Stimulated activated CD8-positive, alpha-beta memory T cell treated with anti-CD3 and anti-CD28 coated beads, Interleukin-7, amount 100 ng/mL, for 4 hours (primary cell): ENCODE measurements at places on chromosomes 1 and 21.

- no peak for DNase-seq
Measured at GRCh38 chr1:31920956-31921355, 17.2 kb downstream of the PTP4A2 start.

GRCh38 chr1:100883963-100884362, 10.7 kb downstream of the EXTL2 start:
- no peak for DNase-seq

- DNase-seq = no peak
Measured at GRCh38 chr1:36387141-36387949, 1.6 kb upstream of the STK40 start.

GRCh38 chr1:90717665-90718410, 736 bp upstream of the BARHL2 start:
- DNase-seq = no peak

- DNase-seq = no peak
Measured at GRCh38 chr1:205186191-205186590, 25.3 kb downstream of the DSTYK start.

DNA sequence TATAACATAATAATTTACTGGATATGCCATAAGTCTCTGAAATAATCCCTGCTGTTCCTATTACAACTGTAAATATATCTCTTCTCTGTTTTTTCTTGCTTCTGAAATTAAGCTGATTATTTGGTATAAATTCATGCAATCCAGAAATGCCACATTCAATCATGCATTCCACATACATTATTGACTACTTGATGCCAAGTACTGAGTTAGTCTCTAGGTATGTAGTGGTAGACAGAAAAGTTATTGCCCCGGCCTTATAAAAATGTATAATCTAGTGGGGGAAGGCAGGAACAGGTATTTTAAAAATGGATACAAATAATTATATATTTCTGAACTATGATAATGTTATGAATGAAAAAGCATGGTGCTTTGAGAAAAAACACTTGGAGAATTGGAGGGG, 338.6 kb upstream of the SNX7 start:
- no peak for DNase-seq

DNA sequence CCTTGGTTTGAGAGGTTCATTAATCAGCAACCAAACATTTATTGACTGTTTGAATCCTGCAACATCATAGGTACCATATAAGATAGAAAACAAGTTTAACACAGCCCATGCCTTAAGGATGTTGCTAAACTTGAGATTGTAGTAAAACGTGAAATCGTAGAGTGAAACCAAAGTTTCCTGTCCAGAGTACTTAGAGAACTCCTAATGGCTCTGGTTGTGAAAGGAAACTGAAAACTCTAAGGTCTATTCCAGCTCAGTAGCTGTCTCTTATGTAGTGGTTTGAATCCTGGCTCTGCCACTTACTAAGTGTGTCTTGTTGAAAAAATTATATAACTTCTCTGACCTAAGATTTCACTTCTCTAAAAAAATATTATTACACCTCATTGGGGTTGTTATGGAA, 310.9 kb downstream of the NTNG1 start:
- no peak for DNase-seq

DNA sequence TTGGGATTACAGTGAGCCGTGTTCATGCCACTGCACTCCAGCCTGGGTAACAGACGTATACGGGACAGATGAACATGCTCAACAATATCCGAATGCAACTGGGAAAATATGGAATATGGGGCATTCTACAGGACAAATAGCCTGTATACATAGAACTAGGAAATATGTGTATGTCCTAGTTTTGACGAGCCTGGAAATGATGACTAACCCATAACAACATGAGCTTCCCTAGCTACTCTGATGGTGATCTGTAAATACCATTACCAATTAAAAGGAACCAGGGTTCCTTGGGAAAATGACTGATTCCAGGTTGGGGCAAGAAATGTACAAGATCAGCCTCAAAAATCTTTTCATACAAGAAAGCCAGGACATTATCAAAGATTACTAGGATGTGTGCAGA, 42.8 kb upstream of the ARTN start:
- DNase-seq = no peak

DNA sequence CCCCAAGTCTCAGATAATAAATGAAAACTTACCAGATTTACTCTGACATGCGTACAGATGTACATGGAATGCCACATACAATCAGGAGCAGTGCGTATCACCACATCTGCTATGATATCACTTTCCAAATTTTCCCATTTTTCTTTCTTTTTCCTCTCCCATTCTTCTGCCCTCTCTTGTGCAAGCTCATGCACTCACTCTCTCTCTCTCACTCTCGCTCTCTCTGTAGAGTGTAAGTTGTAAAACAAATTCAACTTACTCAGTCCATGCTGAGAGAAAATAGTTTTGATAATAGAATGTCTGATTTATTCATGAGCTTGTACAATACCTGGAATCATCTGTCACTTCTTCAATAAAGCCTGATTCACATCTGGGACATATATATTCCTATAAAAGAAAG, 35.3 kb downstream of the RNF115 start:
- no peak for DNase-seq

- no peak for DNase-seq
Measured at GRCh38 chr1:163036671-163037070, 32.5 kb upstream of the RGS4 start.

DNA sequence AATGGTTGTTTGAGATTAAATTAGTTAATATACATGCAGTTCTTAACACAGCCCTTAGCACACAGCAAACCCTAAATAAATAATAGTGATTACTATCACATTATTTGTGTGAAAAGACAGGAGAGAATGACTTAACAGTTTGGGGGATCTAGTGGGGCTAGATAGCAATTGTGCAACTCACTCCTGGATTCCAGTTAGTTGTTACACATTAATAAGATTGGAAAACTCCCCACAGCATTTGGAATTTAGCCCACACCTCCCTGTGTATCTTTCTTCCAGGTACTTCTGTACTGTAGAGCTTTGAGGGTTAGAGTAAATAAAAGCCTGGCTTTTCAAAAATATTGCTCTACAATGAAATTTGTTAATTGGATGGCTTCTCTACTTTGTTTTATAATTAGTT, 93.2 kb downstream of the KCTD3 start:
- no peak for DNase-seq

GRCh38 chr1:160834945-160835565, 27.6 kb downstream of the CD244 start:
- no peak for DNase-seq

GRCh38 chr1:112673592-112674439, 643 bp upstream of the MOV10 start:
- DNase-seq = no peak

DNA sequence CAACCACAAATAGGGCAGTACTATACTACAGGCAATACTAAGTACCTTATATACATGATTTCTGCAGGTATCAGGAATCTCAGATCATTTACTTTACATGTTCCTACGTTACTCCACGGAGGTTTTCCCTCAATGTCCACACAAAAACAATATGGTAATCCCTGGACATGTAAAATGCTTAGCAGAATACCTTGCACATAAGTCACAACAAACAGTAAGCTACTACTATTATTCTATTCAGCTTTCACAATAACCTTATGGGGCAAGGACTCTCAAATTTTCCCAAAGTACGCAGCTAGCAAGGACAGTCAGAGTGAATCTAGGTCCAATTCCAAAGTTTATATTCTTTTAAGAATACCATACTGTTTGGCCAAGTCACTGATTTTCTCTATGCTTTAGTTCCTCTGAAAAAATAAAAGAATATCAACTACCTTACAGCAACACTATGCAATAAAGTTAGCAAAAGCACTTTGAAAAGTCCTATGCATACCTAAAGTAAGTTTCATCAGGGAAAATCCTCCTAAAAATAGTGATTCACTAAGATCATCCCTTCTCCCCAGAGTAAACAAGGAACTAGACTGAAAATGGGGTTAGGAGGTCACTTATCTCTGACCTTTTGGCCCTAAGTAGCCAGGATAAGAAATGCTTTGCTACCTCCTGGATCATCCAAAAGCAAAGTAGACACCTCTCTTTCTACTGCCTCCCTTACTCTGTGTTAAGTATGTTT, 67.4 kb downstream of the LUZP1 start:
- DNase-seq = no peak

- no peak for DNase-seq
Measured at GRCh38 chr1:31564606-31564989, 11.7 kb upstream of the TINAGL1 start.

GRCh38 chr1:117658676-117659075, 52.8 kb downstream of the TENT5C start:
- DNase-seq = peak; percentile 32

DNA sequence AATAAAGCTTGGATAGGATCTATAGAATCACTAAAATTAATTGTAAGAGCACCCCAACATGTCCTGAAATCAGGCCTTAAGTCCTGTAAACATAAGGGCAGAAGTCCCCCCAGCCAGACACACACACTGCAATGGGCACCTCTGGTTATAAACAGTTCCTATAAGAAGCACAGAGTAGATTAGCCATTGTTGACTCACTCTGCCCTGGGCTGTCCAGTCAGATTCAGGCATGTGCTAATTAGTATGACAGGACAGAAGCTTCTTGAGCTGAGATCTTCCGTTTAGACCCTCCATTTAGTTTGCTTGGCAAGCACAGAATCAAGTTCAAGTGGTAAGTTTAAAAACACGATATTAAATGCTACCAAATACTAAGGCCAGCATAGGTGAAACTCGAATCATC, 11.8 kb upstream of the DENND1B start:
- no peak for DNase-seq

GRCh38 chr1:113858418-113858817, 13.1 kb downstream of the PTPN22 start:
- DNase-seq = no peak

GRCh38 chr1:221274373-221274772, 395.1 kb downstream of the HLX start:
- no peak for DNase-seq

DNA sequence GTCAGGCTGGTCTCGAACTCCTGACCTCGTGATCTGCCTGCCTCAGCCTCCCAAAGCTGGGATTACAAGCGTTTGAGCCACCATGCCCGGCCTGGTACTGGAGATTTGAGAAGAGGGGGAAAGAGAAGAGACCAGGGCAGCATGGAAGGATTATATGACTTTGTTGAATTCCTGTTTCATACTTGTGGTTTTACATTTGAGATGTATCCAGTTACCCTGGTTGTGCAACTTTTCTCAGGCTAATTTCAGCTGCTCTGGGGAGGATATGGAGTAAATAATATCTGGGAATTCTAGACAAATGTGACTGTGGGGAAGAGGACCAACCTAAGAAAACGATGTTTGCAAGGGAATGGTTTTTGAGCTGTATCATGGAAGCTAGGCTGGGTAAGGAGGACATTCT, 89.5 kb upstream of the GREM2 start:
- DNase-seq = no peak
